ENCODE measurements at places on chromosomes 6 and 20.
A peak's percentile ranks its signal among the peaks of the same experiment; 100 is the strongest.

DNA sequence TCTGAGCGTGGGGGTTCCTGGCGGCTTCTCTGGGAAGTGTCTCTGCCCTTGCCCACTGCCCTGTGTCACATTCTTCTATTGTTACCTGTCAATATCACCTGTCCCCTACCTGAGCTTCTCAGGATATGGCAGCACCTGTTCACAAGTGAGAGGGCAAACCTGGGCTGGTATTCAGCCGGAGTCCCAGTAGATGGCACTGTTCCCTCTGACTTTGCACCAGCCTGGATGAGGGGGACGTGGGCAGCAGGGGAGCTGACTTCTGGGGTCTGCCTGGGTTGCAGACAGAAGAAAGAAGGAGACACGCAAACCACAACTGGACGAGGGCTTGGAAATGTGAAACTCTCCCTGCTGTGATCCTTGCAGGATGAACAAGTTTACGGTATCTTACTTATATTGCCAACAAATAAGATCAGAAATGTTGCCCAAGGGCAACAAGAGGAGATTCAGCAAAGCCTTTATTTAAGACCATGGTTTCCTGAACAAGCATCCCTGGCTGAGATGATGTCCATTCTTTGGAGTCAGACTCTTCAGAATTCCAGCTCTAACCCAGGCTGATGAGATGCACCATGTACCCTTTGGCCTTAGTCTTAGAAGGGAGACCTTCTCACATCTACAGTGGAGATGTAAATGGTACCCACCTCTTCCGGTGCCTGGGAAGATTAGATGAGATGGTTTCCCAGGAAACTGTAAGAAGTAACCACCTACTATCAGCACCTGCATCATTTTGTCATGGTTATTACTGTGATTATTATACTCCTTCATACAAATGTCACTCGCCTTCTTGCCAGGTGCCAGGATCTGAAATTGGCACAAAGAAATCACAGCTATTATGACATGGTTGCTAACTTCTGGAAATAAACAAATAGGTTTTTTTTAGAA, 400.0 kb upstream of the CDH4 start:
- DNase-seq: no peak

DNA sequence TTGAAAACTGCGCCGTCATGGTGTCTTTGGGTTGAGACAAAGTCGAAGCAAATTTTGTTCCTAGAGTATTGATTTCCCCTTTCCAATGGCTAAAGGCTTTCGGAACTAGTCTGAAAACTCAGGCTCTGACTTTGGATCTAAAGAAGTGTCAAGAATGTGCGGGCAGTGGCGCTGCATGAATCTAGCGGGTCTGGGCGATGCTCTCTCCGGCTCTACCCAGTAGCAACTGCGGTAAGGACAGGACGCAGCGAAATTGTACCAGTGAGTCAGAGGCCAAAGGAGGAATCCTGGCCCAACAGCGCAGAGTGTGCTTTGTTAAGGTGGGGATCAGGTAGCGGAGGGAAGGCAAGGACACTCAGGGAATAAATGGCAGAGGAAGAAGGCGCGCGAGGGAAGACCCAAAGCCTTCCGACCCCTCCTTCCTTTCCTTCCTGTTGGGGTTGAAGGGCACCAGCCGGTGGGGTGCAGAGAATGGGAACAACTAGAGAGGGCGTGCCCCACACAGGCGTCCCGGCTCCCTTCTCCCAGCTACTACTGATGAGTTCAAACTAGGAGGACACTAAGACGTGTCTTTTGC, 32.1 kb downstream of the HLA-F start:
- DNase-seq: no peak

DNA sequence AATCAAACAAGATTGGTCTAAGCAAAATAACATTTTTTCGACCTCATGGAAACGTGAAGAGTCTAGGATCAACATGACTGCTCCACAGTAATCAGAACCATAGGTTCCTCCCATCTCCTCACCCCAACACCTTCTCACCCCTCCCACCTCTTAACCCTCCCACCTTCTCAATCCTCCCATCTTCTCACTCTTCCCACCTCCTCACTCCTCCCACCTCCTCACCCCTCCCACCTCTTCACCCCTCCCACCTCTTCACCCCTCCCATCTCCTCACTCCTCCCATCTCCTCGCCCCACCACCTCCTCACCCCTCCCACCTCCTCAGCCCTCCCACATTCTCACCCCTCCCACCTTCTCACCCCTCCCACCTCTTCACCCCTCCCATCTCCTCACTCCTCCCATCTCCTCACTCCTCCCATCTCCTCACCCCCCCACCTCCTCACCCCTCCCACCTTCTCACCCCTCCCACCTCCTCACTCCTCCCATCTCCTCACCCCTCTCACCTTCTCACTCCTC, 567.4 kb downstream of the C6orf118 start:
- no peak for DNase-seq

- DNase-seq: peak; percentile 41
Measured at GRCh38 chr6:135183002-135183531, 2.0 kb downstream of the MYB start.

DNA sequence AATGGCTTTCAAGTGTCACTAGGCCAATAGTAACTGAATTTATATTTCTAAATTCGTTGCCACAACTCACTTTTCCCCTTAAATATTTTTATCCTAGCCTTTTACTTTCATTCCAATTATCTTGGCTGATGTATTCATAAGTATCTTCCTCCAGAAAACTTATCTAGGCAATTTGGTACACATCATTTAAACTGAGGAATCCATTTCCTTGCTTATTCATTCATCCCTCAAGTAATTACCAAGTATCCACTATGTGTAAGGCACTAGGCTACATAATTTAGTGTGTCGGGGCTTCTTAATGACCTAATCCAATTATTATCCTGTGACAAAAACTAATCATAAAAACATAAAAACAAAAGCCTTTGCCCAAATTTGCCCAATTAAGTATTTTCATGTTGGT, 258.3 kb upstream of the TCF21 start:
- no peak for DNase-seq

- no peak for DNase-seq
Measured at GRCh38 chr6:17877196-17877894, 110.1 kb downstream of the KIF13A start.

- no peak for DNase-seq
Measured at GRCh38 chr6:92050216-92050615, 1369.1 kb downstream of the EPHA7 start.

DNA sequence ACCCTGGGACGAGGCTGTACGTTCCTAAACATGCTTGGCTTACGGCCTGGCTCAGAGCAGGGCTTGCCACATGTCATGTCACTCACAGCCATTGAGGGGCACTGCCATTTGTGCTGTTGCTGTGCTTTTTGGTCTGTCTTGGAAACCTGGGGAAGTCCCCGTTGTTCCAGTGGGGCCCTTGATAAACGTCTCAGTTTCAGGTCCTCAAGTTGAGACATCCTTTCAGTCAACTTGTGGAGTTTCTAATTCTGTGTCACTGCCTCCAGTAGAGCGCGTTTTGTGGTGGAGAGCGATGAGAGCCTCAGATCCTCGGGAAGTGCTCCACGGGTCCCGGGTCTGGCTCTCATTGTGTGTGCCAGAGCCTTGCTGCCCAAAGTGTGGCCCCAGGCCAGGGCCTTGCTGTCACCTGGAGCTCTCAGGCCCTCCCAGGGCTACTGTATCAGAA, 43.0 kb upstream of the CCR6 start:
- DNase-seq: peak; percentile 56

DNA sequence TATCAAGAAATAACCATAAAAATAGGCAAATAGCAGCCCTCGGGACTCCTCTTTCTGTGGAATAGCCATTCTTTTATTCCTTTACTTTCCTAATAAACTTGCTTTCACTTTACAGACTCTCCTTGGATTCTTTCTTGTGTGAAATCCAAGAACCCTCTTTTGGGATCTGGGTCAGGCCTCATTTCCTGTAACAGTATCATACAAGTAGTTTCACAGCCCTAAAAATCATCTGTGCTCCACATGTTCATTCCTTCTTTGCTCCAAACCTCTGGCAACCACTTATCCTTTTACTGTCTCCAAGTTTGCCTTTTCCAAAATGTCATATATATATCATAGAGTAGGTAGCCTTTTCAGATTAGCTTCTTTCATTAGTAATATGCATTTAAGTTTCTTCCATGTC, 13.5 kb upstream of the NT5E start:
- DNase-seq: no peak

DNA sequence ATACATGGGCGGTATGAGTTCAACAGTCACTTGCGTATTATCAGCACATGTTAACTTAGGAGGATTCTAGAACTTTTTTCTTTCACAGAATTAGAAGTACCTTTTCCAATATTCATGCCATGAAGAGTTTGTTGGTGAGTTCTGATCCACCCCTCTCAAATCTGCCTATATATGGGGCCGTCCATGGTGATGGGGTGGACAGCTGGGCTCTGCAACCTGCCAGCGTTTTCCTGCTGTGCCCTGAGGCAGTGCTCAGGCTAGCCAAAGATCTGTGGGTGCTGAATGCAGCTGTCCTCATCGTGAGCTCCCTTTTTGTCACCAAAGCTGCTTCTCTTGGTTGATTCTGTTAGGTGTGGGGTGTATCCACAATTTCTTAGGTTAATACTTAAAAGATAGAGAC, 88.7 kb downstream of the THBS2 start:
- DNase-seq: no peak

- DNase-seq: no peak
Measured at GRCh38 chr6:11055127-11055627, 11.1 kb upstream of the ELOVL2 start.

GRCh38 chr6:63023726-63024125, 187.5 kb upstream of the FKBP1C start:
- DNase-seq: no peak

DNA sequence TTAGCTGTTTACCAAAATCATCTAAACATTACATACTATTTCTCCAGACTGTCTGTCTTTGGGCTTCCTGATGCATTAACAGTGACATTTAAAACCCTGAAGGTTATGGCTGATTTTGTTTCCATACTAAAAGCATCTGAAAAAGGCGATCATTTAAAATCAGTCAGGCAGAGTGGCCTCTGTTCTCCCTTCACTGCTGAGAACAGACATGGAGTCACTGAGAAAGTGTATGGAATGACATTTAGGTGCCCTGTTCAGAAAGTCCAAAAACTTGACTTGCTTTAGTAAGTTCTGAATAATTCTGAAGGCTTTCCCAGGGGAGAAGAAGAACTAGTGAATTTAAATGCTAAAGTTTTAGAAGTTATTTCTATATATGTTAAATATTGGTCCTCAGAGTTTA, 83.0 kb downstream of the MAP7 start:
- no peak for DNase-seq

- no peak for DNase-seq
Measured at GRCh38 chr6:10382728-10383330, 32.0 kb downstream of the TFAP2A start.

- no peak for DNase-seq
Measured at GRCh38 chr6:170248111-170248805, 42.6 kb downstream of the DLL1 start.

- no peak for DNase-seq
Measured at GRCh38 chr6:28343898-28344677, 5.7 kb upstream of the ZKSCAN3 start.

DNA sequence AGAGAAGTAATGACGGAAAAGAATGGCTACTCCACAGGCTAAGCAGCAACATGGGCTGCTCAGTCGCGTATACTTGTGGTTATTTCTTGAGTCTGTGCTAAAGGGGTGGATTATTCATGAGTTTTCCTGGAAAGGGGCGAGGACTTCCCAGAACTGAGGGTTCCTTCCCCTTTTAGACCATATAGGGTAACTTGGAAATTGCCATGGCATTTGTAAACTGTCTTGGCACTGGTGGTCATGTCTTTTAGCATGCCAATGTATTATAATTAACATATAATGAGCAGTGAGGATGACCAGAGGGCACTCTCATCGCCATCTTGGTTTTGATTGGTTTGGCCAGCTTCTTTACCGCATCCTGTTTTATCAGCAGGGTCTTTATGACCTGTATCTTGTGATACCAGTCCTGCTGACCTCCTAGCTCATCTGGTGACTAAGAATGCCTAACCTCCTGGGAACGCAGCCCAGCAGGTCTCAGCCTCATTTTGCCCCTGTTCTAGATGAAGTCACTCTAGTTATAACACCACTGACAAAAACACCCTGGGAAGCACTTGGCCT, 11.4 kb downstream of the LBP start:
- no peak for DNase-seq

DNA sequence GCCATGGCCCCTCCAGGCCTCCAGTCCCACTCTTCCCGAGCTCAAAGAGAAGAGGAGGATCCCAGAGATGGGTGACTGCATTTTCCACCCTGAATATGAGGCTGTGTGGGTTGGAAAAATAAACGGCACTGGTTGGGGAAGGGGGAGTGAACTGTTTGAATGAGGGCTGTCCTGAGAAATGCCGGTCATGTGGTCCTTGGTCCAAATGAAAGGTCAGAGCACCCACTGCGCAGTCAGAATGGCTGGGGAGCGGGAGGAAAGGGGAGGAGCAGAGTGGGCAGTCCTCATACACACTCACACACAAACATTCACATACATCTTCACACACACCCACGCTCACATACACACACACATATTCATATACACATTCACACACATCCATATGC, 83.1 kb downstream of the MRPL14 start:
- DNase-seq: no peak

- DNase-seq: no peak
Measured at GRCh38 chr6:48388044-48388443, 277.0 kb upstream of the PTCHD4 start.

DNA sequence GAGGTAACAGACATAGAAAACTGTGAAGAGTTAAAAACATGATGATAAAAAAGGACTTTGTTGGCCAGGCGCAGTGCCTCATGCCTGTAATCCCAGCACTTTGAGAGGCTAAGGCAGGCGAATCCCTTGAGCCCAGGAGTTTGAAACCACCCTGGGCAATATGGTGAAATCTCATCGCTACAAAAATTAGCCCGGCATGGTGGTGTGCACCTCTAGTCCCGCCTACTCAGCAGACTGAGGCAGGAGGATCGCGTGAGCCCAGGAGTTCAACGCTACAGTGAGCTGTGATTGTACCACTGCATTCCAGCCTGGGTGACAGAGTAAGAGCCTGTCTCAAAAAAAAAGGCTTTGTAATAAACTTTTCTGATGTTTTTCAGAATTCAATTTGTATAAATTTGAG, 60.1 kb downstream of the GFOD1 start:
- DNase-seq: no peak

DNA sequence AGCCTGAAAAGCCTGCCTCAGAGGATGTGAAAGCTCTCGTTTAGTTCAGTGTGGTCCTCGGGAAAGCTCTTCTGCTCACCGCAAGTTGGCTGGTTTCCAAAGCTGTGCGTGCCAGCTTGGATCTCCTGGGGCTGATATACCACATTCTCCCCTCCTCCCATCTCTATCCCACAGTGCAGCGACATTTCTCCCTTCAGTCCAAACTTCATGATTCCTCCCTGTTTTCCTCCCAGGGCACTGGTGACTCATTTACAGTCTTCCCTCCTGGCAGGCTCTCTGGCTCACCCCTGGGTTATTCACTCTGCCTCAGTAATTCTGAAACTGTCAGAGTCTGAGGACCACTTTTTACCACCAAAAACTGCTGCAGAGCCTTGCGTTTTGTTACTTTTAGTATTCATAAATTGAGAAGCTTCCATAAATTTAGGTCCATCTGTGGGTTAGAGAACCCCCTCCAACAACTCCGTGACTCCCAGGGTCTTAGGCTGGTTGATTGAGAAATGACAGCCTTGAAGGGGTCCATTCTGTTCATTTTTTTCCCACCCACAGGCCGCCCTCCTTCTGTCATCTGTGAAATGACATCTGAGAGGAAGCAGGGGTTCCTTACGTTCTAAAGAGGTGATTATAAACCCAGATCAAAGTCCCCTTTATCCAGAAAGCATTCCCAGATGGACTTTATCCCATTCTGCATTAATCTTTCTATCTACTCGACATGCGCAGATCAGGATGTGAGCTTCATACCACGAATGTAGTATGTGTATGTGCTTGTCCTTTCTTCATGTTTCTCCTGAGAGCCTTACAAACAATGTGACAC, 6.1 kb downstream of the TRIM10 start:
- no peak for DNase-seq

- DNase-seq: no peak
Measured at GRCh38 chr20:48451401-48451800, 376.4 kb downstream of the PREX1 start.
